ENCODE measurements at places on chromosomes 5 and 9. TPM values are rescaled to one million over a fixed set of nuclear protein-coding genes. Genes with fewer than 3 reads are reported as not detected.

DNA sequence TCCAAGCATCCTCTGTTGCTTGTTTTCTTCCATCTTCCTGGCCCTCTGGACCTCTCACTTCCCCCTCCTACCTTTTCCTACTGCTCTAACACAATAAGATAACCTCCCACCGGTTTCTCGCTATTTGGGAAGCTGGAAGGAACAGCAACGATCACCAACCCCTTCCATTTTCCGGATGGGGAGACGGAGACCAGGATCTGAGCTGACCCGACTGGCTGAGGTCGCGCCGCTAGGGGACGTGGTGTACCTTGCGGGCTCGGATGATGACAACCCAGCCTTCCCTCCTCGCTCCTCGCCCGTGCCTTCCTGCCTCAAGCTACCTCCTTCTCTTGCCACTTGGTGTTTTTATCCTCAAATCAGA lies 1.9 kb downstream of the LPAR1 start:
- peak; percentile 30 for DNase-seq

GRCh38 chr5:63247651-63248050 lies 669.0 kb downstream of the LRRC70 start:
- no peak for DNase-seq

DNA sequence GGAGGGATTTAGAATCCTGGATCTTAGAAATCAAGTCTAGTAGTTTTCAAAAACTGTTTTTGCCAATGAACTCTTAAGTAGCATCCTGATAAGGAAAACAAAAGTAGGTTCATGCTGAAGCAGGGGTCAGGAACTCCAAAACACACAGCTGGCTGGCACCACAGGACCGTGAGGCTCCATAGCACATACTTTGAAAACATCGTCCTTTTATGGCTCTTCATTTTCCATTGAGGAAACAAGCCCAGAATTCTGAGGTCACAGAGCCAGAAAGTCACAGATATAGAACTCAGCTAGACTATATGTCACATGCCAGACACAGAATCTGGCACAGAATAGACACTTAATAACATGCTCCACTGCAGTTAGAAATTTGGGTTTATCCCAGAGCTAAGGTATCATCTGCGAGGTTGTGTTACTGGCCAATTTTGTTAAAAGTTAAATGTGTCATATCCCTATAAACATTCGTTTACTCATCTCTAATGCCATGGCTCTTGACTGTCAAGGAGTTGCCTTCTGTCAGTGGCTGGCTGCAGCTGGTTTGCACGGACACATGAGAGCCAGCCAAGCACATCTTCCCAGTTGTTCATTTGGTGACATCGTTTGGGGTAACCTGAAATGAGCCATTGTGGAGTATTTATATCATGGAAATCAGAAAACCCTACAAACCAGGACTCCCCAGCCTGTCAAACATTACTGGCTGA lies 58.8 kb downstream of the FAM78A start:
- DNase-seq, result no peak

- DNase-seq, result no peak
Observed at GRCh38 chr5:127320032-127320965, 29.7 kb downstream of the MEGF10 start.

DNA sequence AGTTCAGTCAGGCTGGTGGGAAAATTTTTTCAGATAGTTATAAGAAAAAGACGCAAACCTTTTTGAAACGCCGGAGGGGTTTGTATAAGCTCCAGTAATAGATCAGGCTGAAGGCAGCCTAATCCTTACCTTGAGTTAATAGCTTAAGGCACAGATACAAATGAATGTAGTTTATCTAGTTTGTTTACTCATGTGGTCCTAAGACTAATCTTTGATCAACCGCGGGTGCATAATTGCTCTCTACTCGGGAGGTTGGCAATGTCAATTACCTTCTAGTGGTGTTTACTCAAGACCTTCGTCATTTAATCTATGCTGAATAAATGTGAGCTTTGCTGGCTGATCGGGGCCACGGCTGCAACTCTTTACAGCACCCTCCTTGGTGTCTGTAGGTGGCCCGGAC lies 665 bp upstream of the INSL4 start:
- no peak for DNase-seq

- DNase-seq, result no peak
Observed at GRCh38 chr9:73170185-73170957, 18.7 kb downstream of the ANXA1 start.

DNA sequence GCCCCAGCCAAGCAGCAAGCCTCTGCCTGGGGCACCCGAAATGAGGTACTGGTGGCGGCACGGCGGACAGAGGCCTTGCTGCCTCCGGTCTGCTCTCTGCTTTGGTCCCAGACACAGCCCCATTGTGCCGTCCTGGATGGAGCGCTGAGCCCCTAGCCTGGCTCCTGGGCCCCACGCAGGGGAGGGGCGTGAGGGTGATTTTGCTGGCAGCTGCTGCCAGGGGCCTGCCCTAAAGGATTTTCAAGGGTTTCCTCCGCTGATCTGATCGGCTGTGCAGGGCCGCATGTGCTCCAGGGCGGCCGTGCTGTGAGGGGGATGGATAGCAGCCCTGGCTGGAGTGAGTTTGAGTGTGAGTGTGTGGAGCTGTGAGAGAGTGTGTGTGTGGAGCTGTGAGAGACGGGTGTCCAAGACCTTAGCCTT lies 1.3 kb downstream of the GPSM1 start:
- DNase-seq, result peak; percentile 67

- no peak for DNase-seq
Observed at GRCh38 chr9:91643481-91644077, 219.9 kb upstream of the NFIL3 start.

DNA sequence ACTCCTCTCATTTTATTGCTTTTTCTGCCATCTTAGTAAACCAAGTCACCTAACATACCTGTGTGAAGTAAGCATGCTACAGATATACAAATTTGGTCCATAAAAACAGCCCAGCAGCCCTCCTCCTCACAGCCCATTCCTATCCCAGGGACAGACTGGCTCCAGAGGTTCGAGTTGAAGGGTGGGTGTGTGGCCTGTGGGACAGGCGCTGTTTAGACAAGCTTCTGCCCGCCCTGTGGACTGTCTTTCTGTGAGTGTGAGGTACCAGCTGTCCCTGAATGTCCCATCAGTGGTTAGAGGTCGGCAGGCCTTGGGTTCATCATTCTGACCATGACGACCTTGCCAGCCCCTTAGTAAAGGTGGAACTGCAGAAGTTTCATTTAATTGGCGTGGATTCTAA lies 82.0 kb downstream of the WNK2 start:
- no peak for DNase-seq

DNA sequence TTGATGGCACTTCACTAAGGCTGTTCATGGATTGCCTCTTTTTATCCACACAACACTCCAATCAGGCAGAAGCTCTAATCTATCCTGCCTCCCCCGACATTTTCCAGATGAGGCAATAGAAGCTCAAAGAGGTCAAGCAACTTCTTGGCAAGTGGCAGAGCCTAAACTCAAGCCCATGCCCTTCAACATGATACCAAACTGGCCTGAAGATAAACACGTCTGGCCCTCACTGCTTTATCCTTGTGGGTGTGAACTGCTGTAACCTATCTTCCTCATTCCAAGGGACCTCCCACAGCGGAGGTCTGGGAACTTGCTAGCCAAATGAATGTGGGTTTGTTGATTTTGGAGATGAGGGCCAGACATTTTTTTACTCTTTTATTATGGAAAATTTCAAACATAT lies 9.5 kb downstream of the SLC35A4 start:
- no peak for DNase-seq

- DNase-seq, result no peak
Observed at GRCh38 chr5:136631186-136631585, 265.8 kb upstream of the TRPC7 start.

DNA sequence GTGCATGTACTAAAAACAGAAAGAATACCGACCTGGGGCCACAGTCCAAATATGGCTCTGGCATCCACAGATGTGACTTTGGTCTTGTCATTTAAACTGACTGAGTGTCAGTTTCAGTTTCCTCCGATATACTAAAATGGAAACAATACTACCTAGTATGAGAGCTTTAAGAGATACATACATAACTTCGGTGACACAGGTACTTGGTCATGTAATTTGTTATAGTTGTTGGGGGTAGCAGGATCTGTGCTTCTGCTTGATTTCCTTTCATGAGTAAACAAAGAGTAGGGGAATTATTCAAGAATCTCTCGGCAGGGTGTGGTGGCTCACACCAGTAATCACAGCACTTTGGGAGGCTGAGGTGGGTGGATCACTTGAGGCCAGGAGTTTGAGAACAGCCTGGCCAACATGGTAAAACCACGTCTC lies 32.1 kb downstream of the MTMR12 start:
- DNase-seq, result no peak

GRCh38 chr9:110752766-110753165 lies 84.2 kb downstream of the MUSK start:
- no peak for DNase-seq

GRCh38 chr5:130514984-130515690 lies 610.9 kb downstream of the CHSY3 start:
- DNase-seq, result no peak

DNA sequence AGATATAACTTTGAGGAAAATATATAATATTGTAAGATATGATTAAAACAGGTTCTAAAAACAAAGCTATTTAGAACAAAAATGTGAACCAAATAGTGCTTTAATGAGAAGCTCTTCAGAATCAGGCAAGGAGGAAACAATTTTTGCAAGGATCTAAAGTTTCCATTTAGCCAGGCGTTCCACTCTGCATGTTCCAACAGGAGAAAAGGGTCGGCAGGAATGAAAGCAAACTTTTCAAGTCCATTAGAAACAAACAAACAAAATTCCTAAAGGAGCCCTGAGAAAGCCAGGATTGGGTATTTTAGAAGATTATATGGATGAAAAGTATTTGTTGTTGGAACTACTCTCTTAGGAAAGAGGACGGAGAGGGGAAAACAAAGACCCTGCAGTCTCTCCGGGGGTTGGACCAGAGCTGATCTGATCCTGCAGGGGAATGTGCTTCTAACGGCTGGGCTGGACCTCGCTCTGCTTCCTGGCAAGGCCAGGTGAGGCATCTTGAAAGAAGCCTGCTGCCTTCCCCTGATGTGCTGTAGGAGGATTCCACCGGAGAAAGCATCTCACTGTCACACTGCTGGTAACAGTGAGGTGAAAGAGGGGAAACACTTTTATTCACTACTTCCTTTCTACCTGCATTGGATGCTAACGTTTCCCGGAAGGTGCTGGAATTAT lies 94.6 kb downstream of the PRRT1B start:
- no peak for DNase-seq

- DNase-seq, result no peak
Observed at GRCh38 chr5:61425918-61426317, 93.9 kb downstream of the ZSWIM6 start.

GRCh38 chr5:115456056-115456455 lies 88.5 kb downstream of the FEM1C start:
- no peak for DNase-seq

GRCh38 chr9:70298245-70298771 lies 39.5 kb downstream of the SMC5 start:
- no peak for DNase-seq

DNA sequence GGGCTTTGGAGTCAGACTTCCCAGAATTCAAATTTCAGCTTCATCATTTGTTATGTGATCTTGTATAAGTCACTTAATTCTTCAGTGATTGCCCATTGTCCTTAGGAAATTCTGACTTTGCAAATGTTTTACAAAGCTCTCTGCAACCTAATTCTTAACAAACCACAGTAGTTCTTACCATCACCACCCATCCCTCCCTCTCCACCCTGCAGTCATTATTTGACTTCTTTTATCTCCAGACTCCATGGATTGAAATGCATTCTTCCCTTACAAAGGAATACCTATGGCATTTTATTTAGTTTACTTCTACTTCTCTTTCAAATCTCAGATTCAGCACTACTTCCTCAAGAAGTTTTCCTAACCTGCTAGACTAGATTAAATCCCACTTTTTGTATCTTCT lies 23.1 kb downstream of the SHLD3 start:
- no peak for DNase-seq

DNA sequence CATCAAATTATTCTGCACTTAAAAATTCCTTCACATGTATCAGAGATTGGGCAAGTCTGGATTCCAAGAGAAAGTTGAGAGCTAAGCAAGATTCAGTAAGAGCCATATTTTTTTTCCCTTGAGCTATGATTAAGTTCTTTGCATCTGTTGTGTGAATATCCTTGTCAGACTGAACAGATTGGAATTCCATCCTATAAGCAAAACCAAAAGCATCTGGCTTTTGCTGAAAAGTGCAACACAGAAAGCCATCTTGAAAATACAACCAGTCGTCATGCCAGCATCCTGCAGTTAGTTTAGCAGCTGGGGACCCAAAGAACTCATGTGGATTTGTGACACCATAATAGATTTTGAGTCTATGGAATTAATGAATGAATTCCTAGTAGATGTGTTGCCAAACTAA lies 316.9 kb downstream of the MTRR start:
- DNase-seq, result no peak

DNA sequence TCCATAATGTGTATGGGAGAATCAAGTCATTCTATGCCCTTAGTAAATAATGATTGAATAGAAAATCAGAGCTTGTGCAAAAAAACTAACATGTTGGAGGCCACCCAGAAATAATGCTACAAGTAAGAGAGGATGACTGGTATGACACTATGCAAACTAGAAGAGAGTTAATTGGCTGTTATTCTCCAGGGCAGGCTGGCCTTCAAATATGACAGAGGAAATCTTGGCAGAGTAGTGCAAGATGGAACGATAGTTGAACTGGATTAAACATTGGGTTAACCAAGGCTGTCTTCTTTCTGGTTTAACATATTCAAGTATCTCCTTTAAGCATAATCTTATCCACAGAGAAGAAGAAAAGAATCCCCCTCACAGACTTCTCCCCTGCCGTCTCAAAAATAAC lies 196.1 kb downstream of the MPDZ start:
- DNase-seq, result no peak

- DNase-seq, result no peak
Observed at GRCh38 chr5:173718469-173718868, 102.0 kb upstream of the BOD1 start.

DNA sequence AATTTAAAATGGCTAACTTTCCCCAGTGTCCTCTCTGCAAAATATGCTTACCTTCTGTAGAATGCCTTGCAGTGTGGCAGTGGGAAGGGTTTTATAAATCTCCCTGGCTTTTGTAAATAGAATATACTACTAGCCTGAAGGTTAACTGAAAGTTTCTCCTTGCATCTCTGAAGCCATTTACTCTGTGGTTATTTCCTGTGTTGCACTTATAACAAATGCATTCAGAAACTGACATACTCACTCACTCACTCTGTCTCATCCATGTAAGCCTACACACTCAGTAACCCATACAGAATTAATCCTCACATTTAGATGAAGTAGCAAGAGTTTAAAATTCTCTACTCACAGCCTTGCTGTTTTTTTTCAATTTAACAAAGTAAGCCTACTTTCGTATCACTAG lies 87.1 kb upstream of the SH3GL2 start:
- DNase-seq, result no peak

SLCO6A1 gene
- total RNA-seq, result 4.4 TPM

SLC22A4 gene
- total RNA-seq, result 0.47 TPM

IL4 gene
- not detected for total RNA-seq

FBXW2 gene
- total RNA-seq, result 65.4 TPM

PCDHA12 gene
- 5.5 TPM for total RNA-seq

SLC6A18 gene
- total RNA-seq, result not detected

C1QTNF2 gene
- total RNA-seq, result 0.42 TPM

NCS1 gene
- total RNA-seq, result 67.8 TPM

SV2C gene
- 0.66 TPM for total RNA-seq

RGS7BP gene
- total RNA-seq, result 0.39 TPM

PCDHGB2 gene
- total RNA-seq, result 1.5 TPM

CEP72 gene
- total RNA-seq, result 29.4 TPM
